Stimulated activated naive CD8-positive, alpha-beta T cell treated with anti-CD3 and anti-CD28 coated beads, Interleukin-15, Interleukin-2, amounts not matched to agents 100 U/mL and 50 U/mL, for 24 hours (primary cell): ENCODE measurements at places on chromosomes 5 and 9.

- DNase-seq = no peak
These were observed 465.4 kb downstream of the ICE1 start for GRCh38 chr5:5887833-5888232.

DNA sequence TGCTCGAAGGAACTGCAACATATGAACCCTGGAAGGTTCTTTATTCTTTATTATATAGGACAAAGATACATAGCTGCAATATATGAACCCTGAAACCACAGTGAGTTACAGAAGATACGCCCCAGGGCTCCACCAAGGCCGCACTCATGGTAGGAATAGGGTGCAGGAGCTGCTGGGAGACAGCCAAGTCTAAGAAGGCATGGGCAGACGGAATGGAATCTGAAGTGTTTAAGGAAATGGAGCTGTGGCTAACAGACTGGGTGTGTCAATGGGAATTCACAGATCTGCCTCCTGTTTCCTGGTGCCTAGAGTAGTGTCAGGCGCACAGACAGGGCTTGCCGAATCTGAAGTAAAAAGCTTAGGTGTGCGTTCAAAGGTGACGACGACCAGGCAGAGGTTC lies 286.4 kb downstream of the DENND1A start:
- DNase-seq = no peak

GRCh38 chr5:178361657-178362445 lies 129.2 kb upstream of the PHYKPL start:
- no peak for DNase-seq

DNA sequence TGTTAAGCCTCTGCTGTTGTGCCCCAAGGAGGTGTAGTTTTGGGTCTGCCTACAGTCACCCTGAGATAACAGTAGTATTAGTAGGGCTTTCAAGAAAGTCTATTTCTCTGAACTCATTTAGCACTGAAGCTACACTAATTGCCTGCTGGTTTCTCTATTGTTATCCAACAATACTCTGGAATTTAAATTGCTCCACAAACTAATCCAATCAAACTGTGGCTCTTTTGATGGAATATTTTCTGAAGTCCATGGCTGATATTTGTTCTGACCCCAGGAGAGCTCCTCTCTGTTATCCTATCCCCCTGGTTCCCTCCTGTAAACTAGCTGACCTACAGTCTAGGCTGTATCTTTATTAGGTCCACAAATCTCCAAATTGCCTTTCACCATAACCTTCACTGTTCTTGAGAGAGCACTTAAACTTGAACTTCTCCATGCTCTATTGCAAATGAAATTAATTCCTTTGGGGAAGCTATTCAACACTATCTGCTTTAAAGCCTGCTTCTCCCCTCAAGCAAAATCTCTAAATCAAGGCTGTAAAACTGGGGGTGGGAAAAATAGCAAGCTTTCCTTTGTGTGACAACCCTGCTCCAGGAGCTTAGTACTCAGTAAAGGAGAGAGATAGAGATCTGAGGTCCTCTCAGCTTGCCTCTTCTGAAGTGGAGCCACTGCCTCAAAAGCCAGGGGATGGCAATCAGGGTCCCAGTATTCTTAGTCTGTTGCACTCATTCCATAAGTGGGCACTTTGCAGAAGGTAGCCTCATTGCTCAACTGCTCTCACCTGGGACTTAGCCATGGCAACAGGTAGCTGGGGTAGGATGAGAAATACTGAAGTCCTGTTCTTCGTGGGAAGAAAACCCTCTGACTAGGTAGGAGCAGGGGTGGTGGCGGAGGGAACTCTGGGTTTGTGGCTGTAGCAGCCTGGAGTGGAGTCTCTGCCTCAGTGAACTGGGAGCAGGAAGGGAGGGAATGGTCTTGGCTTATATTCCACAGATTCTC lies 110.9 kb downstream of the MACIR start:
- no peak for DNase-seq

- no peak for DNase-seq
These were observed 253.0 kb downstream of the ICE1 start for GRCh38 chr5:5675511-5675910.

DNA sequence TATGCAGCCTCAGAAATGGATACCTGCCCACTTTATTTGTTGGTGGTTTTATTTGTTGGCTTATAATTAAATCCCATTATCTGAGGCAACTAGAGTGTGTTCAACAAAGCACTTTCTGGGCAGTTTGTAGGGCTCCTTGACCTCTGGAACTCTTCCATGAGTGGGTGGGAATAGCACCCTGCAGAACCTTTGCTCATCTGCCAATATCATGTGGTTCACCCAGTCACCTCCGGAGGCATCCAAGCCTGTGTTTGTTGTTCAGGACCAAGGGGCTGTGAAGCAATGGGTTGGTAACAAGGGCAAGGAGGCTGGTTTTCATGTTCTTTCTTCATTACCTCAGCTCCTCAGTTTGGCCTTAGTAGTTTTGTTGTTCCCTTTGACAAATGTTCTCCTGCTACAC lies 314.0 kb downstream of the NDUFS4 start:
- no peak for DNase-seq

- DNase-seq = no peak
These were observed 18.5 kb downstream of the NPR3 start for GRCh38 chr5:32729651-32730050.

DNA sequence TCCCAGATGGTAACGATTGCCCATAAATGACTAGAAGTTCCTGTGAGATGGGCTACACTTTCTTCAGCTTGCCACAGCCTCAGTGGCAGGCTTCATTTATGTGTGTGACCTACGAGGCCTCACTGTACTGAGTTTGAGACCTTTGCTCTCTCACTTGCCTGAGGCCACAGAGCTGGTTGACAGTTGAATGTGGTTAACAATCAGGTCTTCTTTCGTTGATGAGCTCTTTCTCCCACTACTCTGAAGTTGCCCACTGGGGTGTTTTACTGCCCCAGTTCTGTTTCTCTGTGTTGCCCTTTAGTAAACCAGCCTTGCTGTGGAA lies 70.5 kb downstream of the CYFIP2 start:
- DNase-seq = no peak

- DNase-seq = no peak
These were observed 235.0 kb upstream of the VLDLR start for GRCh38 chr9:2386566-2386965.

DNA sequence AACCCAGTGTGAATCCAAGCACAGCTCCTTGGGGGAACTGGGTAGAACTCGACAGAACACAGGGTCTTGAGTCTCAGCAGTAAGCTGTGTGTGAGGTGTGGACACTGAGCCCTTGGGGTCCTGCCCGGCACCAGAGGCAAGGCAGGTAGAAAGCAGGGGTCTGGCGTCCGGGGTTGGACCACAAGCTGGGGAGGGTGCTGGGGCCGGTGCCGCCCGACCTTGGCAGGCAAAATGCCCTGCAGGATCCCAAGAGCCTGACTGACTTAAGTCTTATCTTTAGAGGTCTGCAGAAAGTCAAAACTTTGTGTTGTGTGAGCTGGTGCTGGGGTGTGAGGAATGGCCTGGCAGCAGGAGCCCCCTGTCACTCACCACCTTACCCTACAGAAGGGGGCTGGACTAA lies 49.3 kb downstream of the HABP4 start:
- no peak for DNase-seq

DNA sequence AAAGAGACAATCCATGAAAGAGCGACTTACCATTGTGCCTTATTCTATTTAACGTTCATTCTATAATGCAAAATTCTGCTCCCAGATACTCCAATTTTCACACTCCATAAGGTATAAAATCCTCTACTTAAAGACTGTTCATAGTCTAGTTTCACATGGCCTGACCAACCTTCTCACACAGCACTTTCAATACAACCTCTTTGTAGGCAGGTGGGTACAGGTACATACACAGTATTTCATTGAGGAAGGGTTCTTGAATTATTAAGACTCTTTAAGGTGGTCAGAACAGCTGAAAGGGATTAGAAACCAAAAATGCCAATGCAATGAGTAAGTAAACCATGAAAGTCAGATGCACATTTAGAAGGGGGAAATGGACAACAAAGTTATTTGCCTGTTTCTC lies 352.0 kb downstream of the PARP8 start:
- no peak for DNase-seq

- DNase-seq = no peak
These were observed 330 bp downstream of the TBC1D2 start for GRCh38 chr9:98255061-98255577.

DNA sequence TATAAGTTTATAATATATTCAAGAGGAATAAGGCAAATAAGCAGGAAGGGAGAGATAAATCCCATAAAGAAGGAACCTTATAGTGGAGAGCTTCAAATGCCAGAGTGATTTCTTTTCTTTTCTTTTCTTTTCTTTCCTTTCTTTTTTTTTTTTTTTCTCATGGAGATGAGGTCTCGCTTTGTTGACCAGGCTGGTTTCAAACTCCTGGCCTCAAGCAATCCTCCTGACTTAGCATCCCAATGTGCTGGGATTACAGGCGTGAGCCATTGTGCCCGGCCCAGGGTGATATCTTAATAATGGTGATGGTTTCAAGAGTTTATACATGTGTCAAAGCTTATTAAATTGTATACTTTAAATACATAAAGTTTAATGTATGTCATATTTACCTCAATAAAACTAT lies 19.6 kb upstream of the FOCAD start:
- DNase-seq = no peak

GRCh38 chr5:9782826-9783560 lies 152.8 kb upstream of the TAS2R1 start:
- DNase-seq = no peak

DNA sequence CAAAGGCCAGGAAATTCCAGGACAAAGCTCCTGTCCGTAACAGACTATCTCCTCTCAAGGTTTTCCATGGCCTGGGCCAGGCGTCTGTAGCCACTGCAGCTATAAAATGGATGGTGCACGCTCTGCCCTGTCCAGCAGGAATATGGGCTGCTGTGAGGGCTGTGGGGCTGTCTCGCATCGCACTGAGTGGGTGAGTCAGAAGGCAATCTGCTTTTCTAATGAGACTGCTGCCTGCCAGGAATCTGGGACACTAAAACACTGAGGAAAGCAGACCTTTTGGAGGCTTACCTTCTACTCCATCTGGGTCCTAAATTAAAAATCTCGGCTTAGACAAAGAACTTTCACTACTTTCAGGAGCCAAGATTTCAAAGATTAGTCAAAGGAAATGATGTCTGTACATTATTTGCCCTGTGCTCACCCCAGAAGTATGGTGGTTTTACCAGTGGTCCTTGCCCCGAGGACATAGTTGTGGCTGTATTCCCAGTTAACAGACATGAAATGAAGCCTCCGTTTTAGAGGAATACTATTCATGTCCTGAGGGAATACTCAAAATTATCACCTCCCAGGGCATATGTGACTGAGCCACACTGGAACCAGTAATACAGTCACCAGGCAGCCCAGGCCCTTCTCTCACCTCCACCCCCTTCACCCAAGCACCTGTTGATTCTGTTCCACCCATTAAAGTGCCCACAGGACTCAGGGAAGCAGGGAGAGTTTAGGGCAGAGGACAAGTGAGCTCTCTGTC lies 56.4 kb downstream of the PFDN1 start:
- no peak for DNase-seq

GRCh38 chr5:179487145-179487544 lies 63.2 kb upstream of the RUFY1 start:
- no peak for DNase-seq

GRCh38 chr5:82639393-82640144 lies 361.4 kb upstream of the RPS23 start:
- no peak for DNase-seq

DNA sequence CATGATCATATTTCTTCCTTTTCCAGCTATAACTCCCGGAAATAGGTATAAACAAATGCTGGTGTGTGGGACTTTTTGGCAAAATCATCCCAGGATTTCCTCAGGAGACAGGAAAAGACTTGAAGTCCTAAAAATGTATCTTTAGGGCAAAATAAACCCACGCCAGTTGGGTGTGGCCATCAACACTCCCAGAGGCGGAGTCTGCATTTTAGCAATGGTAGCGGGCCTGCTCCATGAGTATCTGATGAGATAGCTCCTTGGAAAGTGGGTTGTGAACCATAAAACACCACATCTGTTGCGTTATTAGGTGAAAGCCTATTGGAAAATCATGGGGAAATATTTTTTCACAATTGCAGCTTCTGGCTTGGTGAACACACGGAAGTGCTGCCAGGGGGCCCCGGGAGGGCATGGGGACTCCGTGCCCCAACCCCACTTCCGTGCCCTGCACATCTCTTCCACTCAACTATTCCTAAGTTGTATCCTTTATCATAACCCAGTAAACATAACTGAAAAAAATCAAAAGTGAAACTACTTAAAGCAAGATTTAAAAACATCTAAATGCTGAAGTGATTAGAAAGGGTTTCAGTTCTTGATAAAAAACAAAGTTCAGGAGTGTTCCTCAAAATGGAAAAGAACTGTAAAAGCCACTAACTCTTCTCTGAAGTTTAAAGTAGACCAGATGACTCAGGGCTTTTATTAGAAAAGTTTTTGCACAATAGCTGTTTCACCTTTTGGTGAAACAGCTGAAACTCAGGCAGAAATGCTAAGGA lies 111.2 kb downstream of the LRRC70 start:
- DNase-seq = no peak

GRCh38 chr9:103397868-103398600 lies 402.9 kb downstream of the CYLC2 start:
- peak; percentile 32 for DNase-seq

DNA sequence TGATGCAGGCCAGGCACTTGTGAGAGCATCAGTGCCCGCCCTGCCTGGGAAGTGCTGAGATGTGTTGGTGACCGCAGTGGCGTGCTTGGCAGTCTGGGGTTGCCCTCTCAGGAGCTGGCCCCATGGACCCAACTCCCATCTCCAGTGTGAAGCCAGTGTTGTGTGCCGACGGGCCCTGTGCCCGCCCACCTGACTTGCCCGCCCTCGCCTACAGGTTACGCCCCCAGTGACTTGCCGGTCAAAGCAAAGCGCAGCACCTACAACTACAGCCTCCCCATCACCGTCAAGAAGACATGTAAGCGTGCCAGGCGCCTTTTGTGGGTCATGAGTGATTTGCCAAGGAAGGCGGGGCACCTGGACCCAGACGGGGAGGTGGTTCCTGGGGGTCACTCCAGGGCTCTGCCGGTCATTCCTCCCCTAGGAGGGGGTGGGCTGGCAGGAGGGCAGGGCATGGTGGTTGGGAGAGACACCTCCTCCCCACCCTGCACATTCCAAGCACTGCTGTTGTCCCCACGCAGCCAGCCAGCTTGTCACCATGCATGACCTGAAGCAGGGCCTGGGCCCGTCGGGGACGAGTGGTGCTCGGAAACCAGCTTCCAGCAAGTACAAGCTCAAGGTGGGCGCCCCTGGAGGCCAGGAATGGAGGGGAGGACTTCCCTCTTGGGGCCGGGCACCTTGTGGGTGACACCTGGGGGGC lies 7.4 kb upstream of the CEL start:
- no peak for DNase-seq

DNA sequence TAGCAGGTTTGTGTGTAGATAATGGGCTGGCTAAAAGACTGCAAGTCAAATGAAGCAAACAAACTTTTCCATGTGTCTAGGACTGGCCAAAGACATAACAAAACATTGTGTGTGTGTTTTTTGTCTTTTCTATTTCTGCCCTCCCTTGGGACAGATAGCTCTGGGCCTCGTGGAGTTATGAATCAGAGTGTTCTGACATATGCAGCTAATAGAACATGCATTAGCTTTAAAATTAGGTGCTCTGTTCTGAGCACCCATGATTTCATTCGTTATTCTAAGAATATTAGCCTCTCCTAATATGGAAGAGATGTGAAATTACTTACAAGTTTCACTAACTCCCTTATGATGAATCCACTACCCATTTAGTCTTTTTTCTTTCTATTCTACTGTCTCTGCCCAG lies 367.3 kb upstream of the PAPPA start:
- no peak for DNase-seq

- no peak for DNase-seq
These were observed 120.6 kb downstream of the C9orf50 start for GRCh38 chr9:129500161-129500862.
